ENCODE measurements at places on chromosomes 2 and 18.

DNA sequence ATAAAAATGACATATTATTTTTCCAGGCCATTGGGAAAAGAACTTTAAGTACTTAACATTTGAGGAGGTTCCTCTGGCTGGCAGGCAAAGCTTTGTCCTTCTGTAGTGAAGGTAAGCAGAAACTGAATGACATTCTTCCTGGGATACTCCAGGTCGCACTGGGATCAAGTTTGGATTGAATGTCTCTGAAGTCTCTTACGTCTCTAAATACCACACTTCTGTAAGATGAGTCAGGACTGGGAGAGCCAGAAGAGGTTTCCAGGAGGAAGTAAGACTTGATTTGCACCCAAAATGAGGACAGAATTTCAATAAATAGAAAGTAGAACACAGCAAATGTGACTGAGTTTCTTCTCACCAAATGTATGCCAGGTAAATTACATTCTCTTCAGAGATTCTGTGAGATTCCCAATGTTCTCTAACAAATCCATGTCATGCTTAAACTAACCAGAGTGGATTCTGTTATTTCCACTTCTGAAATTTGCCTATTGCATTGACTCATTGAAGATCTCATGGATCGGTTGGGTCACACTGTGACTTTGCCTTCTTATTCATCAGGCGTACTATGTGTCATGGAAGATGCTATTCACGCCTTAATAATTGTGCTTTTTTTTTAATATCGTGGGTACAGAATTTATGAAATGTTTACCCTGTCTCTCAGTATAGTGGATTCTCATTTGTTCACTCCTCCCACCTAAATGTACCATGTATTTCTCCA is 25.5 kb upstream of the VIT start:
- DNase-seq, result no peak

GRCh38 chr18:12595571-12596255 is 62.2 kb downstream of the SPIRE1 start:
- no peak for DNase-seq

DNA sequence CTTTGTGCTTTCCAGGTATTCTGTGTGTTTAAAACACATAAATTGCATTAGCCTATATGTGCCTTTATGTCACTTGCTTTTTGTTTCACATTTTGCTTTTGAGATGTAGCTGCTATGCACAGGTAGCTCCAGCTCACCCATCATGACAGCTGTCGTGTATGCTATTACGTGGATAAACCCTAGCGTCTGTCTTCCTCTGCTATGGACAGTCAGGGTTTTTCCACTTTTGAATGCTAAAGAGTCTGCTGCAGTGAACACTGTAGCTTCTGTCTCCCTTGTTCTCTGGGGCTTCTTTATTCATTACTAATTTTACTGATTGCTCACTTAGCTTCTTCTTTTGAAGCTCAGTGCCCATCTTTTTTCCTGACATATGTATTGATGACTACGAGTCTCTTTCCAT is 24.7 kb upstream of the MBP start:
- DNase-seq, result no peak

- peak; percentile 15 for DNase-seq
Measured at GRCh38 chr2:152613235-152613634, 104.0 kb downstream of the PRPF40A start.

GRCh38 chr18:75109319-75109691 is 99.6 kb downstream of the PTGR3 start:
- DNase-seq, result no peak

DNA sequence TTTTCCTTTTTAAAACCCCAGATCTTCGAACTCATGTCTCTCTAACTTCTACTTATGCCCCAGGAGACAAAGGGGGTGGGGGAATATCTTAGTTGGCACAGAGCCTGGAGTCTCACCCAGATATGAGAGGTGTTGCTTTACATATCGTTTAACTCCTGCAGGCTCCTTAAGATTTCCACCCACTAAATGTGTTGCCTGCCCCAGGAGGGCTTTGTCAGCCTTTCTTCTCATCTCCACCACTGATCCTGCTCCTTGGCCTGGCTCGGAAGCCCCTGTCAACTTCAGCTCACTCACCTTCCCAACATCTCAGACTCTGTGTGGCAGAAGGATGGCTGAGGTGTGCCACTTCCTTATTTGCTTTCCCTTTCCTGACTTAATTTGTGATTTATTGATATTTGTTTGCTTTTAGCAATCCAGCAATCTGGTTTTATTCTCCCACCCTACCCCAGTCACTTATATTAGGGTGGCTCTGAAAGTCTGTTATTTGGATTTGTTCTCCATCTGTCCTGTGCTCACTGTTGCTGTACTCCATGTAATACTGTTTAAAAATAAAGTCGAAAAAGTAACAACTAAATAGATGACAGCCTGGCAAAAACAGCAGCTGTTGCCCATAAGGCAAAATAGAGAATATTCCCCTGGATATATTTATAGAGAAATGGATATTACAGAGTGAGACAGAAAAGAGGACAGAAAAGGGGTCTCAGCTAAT is 200.6 kb downstream of the ZBTB7C start:
- DNase-seq, result no peak

GRCh38 chr2:237629739-237630138 is 2.4 kb downstream of the LRRFIP1 start:
- no peak for DNase-seq

GRCh38 chr2:35447215-35447614 is 908.4 kb upstream of the CRIM1 start:
- DNase-seq, result no peak

- no peak for DNase-seq
Measured at GRCh38 chr2:120766470-120767351, 31.0 kb downstream of the GLI2 start.

- no peak for DNase-seq
Measured at GRCh38 chr2:173584676-173585458, 230.2 kb downstream of the CDCA7 start.

- no peak for DNase-seq
Measured at GRCh38 chr2:94997981-94998930, 27.3 kb upstream of the MAL start.

DNA sequence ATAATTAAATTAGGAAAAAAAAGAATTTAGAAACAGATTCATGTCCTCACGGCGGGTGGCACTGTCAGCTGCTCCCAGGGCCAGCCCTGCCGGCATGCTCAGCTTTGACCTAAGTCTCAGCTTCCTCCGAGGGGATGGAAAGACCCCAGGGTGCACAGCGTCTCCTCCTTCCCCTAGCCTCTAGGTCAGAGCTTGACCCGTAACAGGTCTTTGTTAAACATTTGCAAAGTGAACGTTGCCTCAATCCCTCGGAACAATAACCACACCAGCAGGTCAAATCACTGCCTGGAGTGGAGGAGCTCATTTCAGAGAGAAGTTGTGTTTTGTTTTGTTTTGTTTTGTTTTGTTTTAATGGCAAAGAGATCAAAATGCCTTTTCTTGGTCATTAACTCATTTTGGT is 171.3 kb downstream of the TMEM18 start:
- DNase-seq, result no peak

- no peak for DNase-seq
Measured at GRCh38 chr2:38021589-38021988, 54.4 kb downstream of the CYP1B1 start.

DNA sequence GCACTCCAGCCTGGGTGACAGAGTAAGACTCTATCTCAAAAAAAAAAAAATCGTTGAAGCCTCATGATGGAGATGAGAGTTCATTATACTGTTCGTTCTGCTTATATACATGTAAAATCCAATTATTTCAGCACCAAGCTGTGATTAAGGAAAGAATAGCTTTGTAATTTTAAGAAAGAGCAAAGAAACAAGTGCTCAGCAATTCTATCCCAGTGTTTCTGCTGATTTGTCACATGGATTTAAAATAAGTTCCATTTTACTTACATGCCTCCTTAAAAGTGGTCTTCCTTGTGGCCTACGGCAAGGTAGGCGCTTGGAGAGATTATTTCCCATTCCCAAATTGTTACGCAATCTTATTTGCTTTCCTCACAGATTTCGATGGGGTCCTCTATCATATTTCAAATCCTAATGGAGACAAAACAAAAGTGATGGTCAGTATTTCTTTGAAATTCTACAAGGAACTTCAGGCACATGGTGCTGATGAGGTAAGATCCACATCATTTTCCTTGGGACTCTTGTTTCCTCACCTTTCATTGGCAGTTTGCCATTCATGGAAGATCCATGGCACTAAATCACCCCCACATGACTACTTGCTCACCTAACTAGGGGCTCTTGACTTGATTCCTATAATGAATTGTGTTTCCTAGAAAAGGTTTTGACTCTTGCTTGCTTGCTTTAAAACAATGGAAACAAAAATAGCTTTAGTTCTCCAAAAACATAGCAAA is 11.5 kb downstream of the ARPC2 start:
- DNase-seq, result no peak

- DNase-seq, result no peak
Measured at GRCh38 chr2:96505231-96505889, at the start of gene NEURL3. TSS of gene NEURL3 (minus strand) at chr2:96505357. CDS start at chr2:96505286, 71 bp downstream.

DNA sequence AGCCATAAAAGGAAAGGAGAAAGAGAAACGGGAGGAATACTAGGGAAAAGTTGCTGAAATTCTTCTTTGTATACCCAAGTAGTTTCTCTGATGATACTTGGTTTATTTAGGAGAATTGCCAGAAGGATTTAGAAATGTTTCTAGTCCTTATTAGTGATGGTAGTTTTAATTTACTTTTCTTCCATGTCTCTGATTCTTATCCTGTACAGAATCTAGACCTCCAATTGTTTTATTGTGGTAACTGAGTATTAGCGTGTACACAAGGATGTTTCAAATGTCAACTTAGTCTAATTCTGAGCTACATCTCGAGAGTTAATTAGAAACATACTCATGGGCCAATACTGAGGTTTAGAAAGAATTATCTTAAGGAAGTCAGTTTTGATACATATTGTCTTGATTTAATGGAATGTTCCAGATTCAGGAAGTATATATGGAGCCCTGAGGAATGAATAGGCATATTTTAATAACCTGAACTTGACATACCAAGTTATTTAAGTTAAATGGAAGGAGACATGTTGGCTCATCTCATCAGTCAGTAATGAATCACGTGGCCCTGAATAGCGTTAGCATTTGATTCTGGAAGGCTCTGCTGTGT is 219.6 kb downstream of the LTBP1 start:
- no peak for DNase-seq

DNA sequence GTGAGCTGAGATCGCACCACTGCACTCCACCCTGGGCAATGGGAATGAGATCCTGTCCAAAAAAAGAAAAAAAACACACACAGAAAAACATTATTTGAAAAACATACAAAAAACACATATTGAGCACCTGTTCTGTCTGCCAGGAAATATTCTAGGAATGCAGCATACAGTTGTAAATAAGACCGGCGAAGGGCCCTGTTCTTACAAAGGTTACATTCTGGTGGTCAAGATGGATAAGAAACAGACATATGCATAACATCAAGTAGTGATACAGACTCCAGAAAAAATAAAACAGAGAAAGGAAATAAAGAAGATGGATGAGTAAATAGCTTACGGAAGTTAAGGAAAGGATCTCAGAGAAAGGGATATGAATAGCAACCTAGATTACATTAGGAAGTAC is 159.8 kb downstream of the GALNT3 start:
- DNase-seq, result no peak

DNA sequence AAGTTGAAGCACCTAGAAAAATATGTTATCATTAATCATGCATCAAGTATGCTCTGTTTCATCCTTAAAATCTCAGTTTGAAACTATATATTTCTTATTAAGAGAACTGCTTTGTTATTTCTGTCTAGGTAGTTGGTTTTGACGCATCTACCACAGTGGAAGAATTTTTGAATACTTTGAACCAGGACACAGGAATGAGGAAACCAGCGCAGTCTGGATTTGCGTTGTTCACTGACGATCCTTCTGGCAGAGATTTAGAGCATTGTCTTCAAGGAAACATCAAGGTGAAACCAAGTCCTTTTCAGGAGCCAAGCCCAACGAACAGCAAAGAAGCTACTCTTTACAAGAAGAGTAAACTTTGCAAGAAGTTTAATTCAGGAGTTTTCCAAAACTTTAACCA is 30.1 kb upstream of the DYNC2LI1 start:
- no peak for DNase-seq
